Ascending aorta (tissue), 2 donors: ENCODE measurements at places on chromosomes 4 and X.

- DNase-seq: no peak
These were observed 258.8 kb downstream of the GPC3 start for GRCh38 chrX:133726642-133727041.

- DNase-seq: no peak
These were observed 99.7 kb downstream of the MMRN1 start for GRCh38 chr4:89994176-89994873.

- DNase-seq: peak; percentile 69
These were observed 13.5 kb downstream of the ASB11 start for GRCh38 chrX:15301924-15302323.

DNA sequence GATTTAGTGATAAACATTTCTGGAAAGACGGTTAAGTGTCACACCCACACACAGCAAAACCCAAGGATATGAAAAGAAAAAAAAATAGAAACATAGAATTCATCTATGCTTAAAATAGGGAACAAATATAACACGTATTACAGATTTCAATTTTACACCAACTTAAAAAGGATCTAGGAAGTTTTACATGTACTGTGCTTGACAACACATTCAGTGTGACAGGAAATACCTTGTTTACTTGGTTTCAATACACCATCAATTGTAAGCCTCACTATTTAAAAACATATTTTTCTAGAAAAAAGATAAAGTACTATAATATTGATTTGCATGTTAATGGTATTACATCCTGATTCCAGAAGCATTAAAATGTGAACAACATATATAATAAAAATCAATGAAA is 77.0 kb upstream of the SPRY1 start:
- no peak for DNase-seq

GRCh38 chr4:107825072-107825824 is 516 bp downstream of the SGMS2 start:
- DNase-seq: no peak

DNA sequence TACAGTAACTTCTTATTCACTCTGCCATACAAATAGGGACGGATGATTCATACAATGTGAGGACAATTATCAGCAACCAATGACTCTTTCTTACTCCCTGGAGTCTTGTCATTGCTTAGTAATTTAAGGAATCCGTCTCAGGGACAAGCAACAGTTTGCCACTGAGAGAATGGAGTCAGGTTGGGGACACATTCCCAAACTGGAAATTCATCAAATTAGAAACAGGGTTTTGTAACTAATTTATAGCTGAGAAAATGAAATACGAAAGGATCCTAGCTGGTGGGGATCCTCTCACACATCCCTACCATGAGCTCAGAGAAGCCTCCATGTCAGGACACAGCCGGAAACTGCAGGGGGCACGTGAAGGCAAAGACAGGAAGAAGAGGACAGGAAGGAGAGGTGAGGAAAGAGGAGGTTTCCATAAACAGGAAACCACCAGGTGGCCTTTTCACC is 50.4 kb upstream of the KDR start:
- no peak for DNase-seq
